ENCODE measurements at places on chromosomes 5 and 9. TPM values are rescaled to one million over a fixed set of nuclear protein-coding genes. Genes with fewer than 3 reads are reported as not detected.

The CERCAM gene
- total RNA-seq, result 41.7 TPM

The C7 gene
- 37.4 TPM for total RNA-seq

The CCL27 gene
- not detected for total RNA-seq

GRCh38 chr9:121350036-121350435, 20.0 kb downstream of the STOM start:
- no peak for DNase-seq

- no peak for DNase-seq
Observed at GRCh38 chr5:34652466-34652865, 3.7 kb upstream of the RAI14 start.

DNA sequence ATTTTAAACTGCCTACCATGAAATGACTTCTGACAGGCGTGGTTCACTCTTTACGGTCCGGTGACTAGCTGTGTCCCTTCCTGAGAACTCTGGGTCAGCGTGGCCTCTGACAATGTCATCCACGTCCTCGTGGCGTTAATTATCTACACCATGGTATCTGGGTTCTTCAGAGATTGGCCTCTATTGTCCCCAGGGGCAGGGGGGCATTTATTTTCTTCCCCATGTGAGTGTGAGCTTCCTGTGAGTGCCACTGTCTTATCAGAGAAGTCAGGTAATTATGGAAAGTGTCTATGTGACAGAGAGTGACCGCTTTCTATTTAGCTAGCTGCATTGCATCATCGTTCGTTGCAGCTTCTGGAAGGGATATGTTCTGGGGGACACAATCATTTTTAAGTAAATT, 77.2 kb downstream of the FBXL7 start:
- DNase-seq, result no peak

- DNase-seq, result no peak
Observed at GRCh38 chr9:129094387-129095169, 13.7 kb downstream of the DOLPP1 start.

DNA sequence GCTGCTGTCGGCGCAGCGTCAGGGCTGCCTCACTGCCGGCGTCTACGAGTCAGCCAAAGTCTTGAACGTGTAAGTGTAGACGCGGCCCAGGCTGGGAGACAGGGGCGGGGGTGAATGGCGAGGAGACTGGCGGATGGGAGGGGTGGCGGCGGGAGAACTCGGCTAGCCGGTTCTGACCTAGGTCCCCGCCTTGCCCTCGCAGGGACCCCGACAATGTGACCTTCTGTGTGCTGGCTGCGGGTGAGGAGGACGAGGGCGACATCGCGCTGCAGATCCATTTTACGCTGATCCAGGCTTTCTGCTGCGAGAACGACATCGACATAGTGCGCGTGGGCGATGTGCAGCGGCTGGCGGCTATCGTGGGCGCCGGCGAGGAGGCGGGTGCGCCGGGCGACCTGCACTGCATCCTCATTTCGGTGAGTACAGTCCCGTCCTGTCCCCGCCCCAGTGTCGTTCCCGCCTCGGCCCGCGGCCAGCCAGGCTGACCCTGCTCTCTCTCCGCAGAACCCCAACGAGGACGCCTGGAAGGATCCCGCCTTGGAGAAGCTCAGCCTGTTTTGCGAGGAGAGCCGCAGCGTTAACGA, 745 bp downstream of the GADD45G start:
- DNase-seq, result peak; percentile 78

- no peak for DNase-seq
Observed at GRCh38 chr5:59178482-59178881, 595.6 kb downstream of the RAB3C start.

DNA sequence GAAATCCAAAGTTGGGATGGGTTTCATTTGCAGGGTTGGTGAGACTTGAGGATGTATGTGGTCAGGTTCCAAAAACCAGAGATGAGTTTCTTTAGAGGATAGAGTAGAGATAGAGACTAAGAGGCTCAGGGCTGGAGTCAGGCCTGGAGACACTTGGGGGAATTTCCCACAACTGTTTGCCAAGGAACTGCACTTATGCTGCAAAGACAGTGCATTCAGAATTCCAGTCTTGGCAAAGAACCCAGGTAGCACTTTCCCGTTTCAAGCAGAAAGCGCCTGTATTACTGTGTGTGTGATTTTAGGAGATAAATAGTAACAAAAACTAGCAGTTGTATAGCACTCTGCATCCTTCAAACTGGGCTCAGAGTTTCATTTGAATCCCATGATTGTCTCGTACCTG, 55.4 kb downstream of the SNCAIP start:
- no peak for DNase-seq
